ENCODE measurements at places on chromosomes 5 and 9.

DNA sequence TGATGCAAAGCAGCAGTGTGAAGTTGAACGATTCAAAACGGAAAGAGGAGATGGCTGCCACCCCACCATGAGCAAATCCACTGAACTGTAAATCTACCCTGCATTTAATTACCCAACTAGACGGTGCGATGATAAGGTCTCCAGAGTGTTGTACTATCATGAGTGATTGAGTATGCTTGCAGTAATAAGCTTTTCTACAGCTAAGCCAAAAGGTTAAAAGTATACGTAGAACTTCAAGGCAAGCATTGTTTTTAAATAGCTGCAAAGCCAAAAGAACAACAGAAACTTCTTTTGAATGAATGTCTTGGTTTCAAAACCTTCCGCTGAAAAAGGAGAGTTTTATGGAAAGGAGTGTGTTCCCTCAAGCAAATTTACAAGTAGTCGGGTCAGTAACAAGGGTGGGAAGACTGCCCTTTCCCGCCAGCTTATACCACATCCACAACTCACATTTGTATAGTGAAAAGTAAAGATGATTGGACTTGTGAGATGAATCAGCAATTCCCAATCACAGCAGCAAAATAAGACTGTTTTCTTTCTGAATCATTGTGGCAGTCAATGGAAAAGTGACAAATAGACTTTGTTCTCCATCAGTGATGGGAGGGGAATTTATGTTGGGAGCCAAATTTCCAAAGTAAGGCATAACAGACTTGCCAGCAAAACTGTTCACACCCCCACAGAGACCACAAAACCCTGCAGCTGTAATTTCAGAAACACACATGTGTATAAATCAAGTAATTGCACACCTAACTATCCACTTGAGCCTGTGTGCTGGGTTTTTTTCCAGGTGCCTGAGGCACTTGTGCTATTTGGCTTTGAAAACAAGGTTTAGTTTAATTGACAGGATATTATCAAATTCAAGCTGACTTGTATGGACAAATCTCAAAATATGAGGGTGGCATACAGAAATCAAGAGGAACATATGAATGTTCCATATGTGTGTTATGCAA, 407.7 kb upstream of the GRAMD2B start:
- DNase-seq = no peak

GRCh38 chr9:25207402-25208195, 470.6 kb downstream of the TUSC1 start:
- DNase-seq = no peak

DNA sequence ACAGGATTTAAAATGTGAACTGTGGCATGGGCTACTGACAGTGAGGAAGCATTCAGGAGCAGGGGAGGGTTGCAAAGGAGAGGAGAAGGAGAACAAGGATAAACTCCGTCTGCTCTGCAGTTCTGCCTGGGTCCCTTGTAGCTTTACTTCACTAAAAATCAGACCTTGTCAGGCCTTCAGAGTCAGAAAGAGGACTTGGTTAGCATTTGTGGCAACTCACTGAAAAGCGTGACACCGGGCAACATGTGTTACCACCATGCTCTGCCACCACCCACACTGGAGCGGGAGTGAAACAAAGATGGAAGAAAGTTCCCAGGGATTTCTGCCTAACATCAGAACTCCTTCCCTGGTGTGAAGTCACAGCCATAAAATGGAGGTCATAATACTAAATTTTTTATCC, 19.3 kb downstream of the FYB1 start:
- DNase-seq = peak; percentile 62

GRCh38 chr5:53667621-53668020, 107.2 kb downstream of the NDUFS4 start:
- no peak for DNase-seq

DNA sequence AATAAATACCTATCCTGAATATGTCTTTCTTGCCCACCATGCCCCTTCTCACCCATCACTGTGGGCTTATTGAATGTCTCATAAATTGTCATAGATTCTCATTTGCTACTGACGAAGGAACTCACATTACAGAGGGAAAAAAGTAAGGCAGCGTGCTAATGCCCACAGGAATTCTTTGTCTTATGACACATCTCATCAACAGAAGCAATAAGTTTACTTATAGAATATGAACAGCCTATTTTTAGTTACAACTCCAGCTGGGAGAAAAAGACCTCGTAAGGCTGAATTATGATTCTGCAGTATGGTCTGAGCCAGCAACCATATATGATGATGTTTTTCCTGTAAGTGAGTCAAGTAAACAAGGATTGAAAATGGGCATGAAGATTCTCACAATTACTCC, 22.4 kb upstream of the ATG10 start:
- no peak for DNase-seq

DNA sequence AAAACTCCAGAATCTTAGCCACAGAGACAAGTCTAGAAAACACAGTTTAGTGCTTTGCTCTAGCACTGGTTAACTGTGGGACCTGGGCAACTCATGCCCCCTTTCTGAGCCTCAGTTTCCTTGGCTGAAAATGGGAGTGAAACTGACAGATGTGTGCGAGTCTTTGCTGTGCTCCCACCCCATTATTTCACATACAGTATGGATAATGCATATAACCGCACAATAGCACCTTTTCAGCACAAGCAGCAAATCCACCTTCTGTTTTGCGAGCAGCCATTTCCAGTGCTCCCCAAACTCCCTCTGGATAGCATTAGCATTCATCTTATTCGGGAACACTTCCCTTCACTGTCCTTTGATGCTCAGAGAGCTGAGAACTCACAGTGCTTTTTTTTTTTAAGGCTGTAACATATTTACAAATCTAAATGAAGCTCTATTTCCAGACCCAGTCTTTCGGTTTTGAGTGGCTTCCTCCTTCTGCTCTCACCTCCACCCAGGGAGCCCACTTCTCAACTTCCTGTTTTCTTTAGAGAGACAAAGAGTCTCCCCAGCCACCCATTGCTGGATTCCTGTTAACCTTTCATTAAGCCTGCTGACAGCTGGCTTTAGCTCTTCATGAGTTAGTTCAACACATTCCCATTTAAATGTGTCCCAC, 49.2 kb downstream of the TIMD4 start:
- DNase-seq = peak; percentile 59

- DNase-seq = no peak
Measured at GRCh38 chr5:159817262-159818029, 98.8 kb upstream of the ADRA1B start.

DNA sequence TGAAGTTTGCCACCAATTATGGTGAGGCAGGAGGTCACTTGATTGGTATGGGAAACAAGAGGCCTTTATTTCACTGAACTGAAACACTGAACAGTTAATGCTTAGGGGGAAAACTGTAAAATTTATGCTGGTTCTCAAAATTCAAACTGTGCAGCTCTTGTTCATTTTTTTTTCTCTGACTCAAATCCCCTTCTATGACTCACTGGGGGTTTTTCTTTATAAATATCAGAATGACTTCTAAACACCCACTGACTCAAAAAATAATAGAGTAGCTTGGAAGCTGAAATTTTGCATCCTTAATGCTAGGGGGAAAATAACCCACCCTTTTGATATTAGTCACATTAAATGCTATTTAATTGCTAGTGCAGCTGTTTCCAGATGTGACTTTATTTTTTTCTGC, 24.1 kb upstream of the OTP start:
- no peak for DNase-seq

- DNase-seq = no peak
Measured at GRCh38 chr9:5515261-5515650, 4.9 kb downstream of the PDCD1LG2 start.

- DNase-seq = no peak
Measured at GRCh38 chr5:40475561-40475960, 204.2 kb upstream of the PTGER4 start.

- no peak for DNase-seq
Measured at GRCh38 chr9:116992865-116993264, 305.8 kb downstream of the TRIM32 start.

- DNase-seq = no peak
Measured at GRCh38 chr9:78783743-78784142, 486.8 kb downstream of the PSAT1 start.

DNA sequence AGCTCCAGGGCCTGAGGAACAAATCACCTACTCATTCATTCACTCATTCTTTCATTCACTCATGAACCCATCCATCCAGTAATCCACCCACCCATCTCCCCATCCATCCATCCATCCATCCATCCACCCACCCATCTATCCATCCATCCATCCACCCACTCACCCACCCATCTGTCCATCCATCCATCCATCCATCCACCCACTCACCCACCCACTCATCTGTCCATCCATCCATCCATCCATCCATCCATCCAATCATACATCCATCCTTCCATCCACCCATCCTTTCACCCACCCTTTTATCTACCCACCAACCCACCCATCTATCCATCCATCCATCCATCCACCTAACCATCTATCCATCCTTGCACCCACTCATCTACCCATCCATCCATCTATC, 35.5 kb upstream of the SLC6A19 start:
- DNase-seq = no peak

DNA sequence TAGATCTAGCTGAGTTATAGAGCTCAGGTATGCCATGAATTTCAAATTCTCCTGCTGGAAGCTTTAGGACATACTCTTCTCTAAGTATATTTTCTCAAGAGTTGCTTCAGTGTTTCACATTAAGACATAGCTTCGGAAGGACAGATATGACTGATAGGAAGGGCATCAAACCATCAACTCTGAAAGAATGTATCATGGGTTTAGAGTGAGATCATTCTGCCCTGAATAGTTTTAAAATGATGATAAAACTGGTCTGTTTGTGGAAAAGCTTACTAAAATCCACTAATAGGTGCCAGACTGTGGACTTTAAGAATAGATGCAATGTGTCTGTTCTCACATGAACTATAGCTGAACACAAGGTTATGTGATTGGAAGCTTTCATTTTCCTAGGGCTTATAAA, 8.4 kb downstream of the SPEF2 start:
- no peak for DNase-seq

DNA sequence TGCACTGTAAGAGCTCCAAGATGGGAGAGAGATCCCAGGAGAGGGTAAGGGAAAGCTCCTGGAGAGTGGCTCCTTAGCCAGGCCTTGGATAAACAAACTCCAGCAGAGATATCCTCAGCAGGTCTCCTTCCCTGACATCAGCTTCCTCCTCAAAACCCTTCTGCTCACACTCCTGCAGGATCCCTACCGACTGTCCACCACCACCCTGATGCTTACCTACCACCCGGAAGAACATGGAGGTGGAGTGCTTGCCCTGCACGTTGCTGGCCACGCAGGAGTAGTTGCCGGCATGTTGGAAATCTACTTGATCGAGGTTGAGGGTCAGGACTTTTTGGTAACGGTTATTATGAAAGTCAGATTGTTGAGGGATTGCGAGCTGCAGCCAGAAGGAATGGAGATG, 9.3 kb downstream of the CSF1R start:
- no peak for DNase-seq

GRCh38 chr5:6686915-6687409, 26.3 kb upstream of the TENT4A start:
- DNase-seq = no peak

DNA sequence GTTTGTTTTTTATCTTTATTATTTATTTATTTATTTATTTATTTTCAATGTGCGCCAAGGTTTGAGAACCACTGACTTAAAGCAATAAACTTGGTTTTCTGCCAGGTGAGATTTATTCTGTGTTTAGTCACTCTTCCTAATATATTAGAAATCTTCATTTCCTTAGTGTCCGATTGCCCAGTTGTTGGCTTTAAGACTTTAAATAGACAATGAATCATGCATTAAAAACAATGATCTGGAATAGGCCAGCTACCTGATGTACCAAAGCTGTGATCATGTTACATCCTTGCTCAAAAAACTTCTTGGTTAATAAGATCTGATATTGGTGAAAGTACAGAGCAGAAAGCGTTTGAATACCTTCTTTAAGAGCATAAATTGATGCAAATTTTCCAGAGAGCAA, 52.1 kb upstream of the ERBIN start:
- no peak for DNase-seq

DNA sequence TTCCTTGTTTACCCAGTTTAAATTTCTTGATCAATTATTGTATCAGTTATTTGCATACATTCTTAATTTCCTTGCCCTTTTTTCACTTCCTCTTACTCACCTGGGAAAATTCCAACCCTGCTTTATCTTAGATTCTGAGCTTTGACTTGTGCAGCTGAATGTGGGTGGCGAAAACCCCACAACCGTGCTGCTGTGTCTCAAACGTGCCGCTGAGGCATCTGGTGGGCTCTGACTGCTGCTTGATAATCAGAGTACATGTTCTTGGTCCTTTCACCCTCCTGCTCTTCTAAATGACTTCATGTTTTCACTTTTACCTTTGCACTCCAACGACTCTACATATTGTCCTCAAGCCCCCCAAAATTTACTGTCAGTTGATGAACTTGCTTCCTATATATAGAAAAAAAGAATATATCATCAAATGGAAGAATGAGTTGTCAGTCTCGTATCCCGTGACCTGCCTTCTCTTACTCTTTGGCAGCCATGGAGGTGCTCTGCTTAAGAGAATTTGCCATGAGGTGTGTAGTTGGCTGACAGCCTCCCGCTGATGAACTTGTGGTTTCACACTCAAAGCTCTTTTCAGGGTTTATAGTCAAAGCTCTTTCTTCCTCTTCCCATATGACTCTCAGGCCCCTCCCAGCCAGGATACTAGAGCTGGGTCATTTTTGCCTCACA, 14.0 kb upstream of the JAK2 start:
- peak; percentile 40 for DNase-seq
